ENCODE measurements at places on chromosomes 3 and 15.

GRCh38 chr3:56826831-56827722 lies 25.3 kb upstream of the ARHGEF3 start:
- no peak for DNase-seq

DNA sequence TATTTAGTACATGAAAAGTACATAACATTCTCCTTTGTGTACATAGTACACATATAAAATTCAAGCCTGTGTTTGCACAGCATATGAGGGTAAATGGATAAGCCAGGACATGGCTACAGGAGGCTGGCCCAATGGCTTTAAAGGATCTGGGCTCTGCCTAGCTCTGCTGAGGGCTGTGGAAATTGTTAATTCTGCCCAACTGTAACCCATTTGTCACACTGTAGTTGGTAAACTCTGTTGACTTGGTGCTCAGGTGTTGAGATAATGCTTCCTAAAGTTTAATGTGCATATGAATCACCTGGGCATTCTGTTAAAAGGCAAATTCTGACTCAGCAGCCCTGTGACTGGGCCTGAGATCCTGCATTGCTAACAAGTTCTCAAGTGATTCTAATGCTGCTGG lies 196.5 kb upstream of the ZPLD1 start:
- no peak for DNase-seq

- no peak for DNase-seq
Observed at GRCh38 chr3:46701181-46701939, at the start of gene TMIE. Gene TMIE, plus strand, starts transcription at chr3:46701392. Its CDS starts 96 bp downstream, at chr3:46701488.

DNA sequence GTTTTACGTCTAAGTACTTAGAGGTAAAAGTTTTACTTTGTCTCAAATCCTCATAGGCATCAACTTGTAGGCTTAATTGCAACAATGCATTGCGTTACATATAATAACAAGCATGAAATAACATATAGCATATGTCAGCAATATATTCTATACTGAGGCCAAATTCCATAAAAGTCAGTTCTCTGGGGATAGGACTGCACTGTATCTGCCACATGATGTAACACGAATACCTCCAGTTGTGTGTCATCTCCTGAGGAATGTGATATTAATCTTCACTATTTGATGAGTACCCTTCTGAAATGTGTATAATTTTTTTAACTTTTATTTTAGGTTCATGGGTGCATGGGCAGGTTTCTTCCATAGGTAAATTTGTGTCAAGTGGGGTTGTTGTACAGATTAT lies 126.4 kb downstream of the IMPG2 start:
- DNase-seq, result no peak

DNA sequence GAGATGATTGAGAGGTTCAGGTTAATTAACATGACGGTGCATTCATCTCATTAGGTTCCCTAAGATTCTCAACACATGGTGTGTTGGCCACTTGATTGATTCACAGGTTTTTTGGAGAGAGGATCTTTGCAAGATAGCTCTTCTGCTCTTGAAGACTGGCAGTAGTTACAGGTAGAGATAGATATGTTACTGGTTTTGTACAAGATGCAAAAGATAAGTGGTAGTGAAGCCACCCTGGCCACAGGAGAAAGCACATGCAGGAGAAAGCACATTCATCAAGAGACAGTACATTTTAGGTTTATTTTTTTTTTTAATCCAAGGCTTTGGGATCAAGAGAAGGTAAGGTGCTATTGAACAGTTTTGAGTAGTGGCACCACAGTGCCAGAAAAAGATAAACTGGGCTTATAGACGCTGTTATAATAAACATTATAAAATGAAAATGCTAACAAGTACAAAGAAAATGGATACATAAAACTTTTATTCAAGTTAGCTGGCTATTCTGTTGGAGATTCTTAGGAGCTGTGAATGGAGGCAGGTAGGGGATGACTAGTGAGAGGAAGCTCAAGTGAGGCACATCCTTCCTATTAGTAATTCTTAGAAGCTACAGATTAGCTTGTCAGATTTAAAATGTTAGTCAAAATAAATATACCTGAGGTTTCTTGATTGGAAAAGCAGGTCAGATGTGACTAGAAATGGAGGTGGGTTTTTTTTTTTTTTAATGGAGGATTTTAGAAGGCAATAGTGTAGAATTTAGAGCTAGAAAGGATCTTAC lies 10.8 kb downstream of the SELENOT start:
- DNase-seq, result peak; percentile 32
